Activated B cell treated with CpG ODN at 0.5 μM for 24 hours (primary cell): ENCODE measurements at places on chromosomes 6 and 20.
A peak's percentile ranks its signal among the peaks of the same experiment; 100 is the strongest.

- DNase-seq: no peak
Observed at GRCh38 chr20:33130568-33131061, 37.3 kb upstream of the BPIFA2 start.

DNA sequence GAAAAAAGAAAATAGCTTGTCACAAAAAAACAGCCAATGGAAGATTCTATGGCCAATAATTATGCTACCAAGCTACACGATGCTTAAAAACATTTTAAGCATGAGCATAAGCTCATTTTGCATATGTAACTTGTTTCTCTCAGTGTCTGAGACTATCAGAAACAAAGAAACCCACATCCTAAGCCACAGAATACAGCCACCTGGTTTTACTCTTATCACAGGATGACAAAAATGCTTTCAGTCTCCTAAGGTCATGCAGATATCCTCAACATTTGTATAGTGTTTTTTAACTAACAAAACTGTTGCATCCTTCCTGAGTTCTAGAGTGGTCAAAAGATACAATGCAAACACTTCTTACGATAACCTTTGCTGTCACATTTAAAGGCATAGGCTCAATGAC, 172.1 kb upstream of the RUNX2 start:
- DNase-seq: no peak

DNA sequence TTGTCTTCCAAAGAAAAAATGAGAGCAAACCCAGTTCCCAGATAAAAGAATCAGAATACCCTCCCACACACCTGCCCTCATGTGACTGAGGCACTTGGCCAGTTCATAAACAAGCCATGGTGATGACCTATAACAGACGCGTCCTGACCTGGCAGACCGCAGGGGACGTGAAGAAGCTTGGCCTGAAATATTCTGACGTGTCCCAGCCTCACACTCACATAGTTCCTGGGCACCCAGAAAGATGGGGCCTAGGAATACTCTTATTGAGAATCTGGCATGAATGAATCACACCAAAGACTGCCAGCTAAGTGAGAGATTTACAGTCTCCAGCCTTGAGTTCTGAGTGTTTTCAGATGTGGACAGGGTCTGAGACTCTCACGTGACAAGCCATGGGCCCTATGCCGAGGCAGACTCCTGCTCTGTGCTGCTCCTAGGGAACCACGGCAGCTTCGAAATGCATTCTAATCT, 17.2 kb upstream of the MAP3K4 start:
- DNase-seq: no peak

DNA sequence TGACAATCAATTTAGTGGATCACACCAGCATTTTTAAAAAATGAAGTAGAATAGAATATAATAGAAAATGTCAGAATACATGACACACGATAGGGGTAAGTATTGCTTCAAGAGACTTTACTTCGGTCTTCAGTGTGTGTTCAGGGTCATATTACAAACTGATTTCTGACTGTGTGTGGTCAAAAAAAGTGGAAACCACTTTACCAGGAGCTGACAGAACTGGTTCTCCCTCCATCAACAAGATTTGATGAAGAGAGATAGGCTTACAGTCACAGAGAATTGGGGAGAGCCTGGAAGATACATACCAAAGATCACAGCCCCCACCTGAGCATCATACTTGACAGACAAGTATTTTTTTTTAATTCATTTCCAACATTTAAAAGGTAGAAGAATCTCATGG, 21.7 kb downstream of the ARMC2 start:
- no peak for DNase-seq

- DNase-seq: no peak
Observed at GRCh38 chr6:134590004-134590403, 272.1 kb upstream of the SGK1 start.

DNA sequence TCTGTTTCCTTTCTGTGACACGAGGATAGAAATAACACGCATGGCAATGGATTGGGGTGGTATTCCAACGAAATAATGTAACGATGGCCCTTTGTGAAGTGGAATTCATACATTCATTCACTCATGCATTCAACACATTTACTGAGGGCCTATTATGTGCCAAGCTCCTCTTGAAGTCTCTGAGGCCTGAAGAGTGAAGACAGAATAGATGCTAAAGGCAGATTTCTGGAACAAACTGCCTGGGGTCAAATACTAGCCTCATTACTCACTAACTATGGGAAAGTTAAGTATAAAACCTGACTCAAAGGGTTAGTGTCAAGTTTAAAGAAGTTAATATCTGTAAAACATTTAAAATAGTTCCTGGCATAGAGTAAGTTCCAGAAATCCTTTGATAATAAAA, 279.6 kb upstream of the SULF2 start:
- no peak for DNase-seq

DNA sequence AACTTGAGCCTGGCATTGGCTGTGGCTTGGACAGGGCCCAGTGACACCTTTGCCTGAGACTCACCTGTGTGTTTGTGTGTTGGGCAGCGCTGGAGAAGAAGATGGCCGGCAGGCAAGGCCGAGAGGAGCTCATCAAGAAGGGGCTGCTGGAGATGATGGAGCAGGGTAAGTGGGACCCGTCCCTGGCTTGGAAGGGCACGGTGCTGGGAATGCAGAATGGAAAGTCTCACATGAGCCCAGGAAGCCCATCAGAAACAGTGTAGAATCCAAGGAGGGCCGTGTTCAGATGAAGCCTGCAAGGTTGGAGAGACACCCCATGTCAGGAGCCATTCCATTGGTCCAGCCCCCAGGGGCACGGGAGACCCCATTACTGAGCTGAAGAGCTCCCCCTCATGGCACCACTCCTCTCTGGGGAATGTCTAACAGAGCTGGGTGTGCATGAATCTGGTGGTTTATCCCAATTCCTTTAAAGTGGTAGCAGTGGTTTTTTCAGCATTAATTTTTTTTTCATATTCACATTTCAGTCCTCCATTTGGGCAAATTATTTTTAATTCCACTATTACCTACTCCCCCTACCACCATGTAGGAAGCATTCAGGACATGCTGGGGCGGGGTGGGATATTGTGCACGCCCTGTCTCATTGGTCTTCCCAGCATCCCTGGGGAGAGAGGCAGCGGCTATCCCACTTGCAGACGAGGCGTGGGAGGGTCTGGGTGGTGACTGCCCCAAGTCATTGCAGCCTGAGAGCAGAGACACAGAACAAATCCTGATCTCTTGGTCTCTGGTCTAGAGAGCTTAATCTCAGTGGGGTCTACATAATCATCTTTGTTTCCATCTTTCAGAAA, 143.6 kb downstream of the PHACTR3 start:
- DNase-seq: no peak

- DNase-seq: no peak
Observed at GRCh38 chr6:107079429-107079828, 35.9 kb downstream of the BEND3 start.

- DNase-seq: no peak
Observed at GRCh38 chr20:58707770-58708169, 15.2 kb downstream of the NPEPL1 start.

GRCh38 chr6:21382821-21383449, 210.6 kb upstream of the SOX4 start:
- no peak for DNase-seq

GRCh38 chr6:29525311-29525639, 34.3 kb downstream of the UBD start:
- no peak for DNase-seq

GRCh38 chr6:137547601-137548000, 53.4 kb upstream of the OLIG3 start:
- DNase-seq: no peak

DNA sequence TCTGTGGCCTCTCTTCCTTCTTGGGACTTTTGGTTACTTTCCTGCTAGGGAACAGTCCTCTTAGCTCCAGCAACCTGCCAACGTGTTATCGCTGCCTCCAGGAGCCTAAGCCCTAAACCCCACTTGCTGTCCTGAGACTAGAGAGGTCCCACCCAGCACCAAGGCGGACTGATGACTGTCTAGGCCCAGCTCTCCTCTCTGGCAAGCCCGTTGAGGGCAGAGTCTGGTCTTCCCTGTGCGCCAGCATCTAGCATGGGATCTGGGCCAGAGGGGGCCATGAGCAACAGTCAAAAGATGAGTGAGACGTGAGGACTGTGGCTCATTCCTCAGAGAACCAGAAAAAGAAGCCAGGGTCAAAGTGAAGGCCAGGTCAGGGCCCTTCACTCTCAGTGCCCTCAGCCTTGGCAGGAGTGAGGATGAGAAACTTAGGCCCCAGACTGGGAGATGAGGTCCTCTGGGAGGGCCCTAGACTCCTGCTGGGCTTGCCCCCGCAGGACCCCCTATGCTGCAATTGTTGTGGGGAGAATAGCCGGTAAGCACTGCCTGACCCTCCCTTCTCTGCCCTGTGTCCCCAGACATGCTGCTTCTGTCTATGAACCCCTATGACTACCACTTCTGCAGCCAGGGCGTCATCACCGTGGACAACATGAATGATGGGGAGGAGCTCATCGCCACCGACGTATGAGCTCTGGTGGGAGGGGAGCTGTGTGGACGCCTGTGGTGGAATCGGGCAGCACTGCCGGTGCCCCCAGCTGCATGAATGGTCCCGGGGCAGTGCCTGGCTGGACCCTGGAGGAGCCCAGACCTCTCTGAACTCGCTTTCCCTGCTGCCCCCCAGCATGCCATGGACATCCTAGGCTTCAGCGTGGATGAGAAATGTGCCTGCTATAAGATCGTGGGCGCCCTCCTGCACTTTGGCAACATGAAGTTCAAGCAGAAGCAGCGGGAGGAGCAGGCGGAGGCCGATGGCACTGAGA, 30.9 kb downstream of the MYH7B start:
- DNase-seq: no peak

DNA sequence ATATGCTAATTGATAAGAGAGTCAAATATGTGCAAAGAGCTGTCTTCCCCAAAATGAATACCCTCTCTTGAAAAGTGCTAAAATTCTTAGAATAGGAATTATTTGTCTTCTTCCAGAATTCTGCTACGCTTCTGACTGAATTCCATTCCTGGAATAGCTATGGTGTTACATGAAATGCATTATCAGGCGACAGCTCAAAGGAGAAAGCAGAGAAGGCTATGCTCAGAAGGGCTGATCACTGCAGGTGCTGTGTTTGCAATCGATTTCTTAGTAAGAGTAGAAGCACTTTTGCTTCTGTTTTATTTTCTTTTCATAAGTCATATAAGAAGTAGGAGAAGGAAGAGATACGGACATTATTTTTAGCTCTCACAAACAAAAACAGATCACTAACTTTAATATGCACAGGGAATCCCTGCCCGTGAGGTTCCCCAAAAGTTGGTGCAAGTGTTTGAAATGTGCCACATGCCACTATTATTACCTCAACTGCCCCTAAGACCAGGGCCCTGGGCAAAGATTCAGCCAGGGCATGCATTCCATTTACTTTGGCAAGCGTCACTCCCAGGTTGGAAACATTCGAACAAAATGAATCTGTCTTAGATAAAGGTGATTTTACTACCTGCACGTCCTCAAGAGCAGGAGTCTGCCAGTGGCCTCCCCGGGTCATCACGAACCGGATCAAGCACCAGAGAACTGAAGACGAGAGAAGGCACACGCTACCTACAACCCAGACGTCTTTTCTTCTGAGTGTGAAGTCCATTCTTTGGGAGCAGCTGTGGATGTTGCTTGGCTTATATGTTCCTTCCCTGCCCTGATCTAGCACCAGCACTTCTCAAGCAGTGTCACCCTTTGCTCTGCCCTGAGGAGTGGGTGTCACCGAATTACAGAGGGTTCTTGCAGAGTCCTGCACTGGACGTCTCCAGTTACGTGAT, 7.2 kb downstream of the MYLK4 start:
- no peak for DNase-seq

DNA sequence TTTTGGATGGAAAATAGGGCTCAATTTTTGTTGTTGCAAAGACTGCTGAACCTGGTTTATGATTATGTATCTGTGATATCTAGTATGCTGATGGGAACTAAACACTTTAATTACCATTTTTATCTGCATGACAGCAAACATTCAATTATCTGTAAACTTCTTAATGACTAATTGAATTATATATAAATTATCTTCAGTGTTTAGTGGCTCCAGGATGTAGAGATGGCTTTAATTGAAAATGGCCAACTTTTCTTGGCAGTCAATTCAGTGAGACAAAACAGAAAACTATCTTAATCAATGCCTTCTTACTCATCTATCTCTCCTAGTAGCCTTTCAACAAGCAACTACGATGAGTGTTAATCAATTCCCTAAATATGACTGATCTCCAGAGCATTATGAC, 591.3 kb downstream of the HACE1 start:
- no peak for DNase-seq

GRCh38 chr6:112145080-112145573, 57.7 kb downstream of the FAM229B start:
- no peak for DNase-seq

- DNase-seq: no peak
Observed at GRCh38 chr6:27295301-27296079, 16.6 kb downstream of the POM121L2 start.

DNA sequence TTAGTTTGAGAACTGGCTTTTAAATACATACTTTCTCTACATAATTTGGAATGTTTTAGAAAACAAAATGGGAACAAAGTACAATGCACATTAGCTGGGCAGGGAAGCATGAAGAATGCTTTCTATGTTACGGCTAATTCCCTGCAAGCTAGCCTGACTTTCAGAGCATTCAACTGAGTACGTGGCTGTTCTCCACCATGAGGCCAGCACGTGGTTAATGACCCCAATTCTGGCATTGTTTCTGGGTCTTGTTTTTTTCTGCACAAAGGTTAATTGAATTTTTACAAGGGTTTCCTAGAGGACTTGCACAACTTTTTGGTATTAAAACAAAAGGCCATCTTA, 208.6 kb upstream of the AGPAT4 start:
- no peak for DNase-seq

DNA sequence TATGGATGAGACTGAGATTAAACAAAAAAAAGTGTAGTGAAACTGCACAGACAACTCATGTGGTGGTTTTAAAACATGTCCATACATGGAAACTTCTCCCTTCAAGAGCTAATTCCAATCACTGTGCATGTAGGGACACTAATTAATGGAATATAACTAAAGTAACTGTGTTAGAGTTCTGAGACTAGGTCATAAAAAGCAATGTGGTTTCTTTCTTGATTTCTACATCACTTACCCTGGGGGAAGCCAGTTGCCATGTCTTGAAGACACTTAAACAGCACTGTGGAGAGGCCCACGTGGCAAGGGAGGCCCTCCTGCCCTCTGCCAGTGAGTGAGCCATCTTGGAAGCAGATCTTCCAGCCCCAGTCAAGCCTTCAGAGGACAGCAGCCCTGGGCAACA, 118.2 kb upstream of the DST start:
- DNase-seq: no peak

DNA sequence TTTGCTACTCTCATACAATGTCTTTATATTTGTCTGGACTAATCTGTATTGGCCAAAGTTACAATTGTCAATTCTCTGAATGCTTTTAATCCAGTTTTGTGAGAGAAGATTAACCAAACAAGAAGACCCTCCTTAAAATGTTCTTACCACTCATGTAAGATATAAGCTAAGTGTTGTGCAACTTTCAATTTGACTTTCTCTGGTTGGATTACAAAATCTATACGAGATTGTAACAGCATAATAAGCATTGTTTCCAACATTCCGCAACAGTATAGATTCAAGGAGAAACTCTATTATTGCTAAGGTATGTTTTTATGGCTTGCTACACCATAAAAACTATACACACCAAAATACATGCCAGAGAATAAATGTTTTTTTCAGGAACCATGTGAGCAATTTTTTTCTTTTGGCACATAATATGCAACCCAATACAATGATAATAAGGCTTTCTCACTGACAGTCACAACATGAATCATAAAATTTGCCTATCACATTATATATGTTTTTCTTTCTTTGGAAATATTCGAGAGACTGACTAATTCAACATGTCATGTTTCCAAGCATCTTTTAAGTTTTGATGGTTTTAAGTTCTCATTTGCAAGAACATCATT, 12.2 kb upstream of the TRPC4AP start:
- DNase-seq: no peak

- no peak for DNase-seq
Observed at GRCh38 chr20:45361793-45362192, 1.2 kb upstream of the SYS1 start.

GRCh38 chr20:62616728-62617621, 25.3 kb upstream of the SLCO4A1 start:
- peak; percentile 73 for DNase-seq
